ENCODE measurements at places on chromosomes 12 and 14.

DNA sequence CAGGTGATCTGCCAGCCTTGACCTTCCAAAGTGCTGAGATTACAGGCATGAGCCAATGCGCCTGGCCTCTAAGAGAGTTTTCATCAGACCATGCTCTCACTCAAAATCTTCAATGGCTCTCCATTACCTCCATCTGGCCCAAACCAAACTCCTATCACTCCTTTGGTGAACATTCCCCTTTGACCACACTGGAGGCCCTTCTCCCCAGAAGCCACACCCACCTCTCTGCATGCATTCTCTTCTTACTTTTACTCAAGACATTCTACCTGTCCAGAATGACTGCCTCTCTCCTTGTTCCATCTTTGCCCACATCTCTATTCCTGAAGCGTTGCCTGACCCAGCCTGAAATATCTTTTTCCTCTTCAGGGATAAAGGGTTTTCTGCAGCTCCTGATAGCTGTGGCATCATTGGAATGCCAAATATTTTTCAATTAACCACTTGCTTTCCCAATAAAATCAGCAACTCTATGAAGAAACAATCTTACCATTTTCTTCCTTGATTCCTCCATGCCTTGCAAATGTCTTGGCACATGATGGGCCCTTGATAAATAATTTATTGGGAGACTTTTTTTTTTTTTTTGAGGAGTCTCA is 15.5 kb downstream of the PLEK2 start:
- no peak for DNase-seq

DNA sequence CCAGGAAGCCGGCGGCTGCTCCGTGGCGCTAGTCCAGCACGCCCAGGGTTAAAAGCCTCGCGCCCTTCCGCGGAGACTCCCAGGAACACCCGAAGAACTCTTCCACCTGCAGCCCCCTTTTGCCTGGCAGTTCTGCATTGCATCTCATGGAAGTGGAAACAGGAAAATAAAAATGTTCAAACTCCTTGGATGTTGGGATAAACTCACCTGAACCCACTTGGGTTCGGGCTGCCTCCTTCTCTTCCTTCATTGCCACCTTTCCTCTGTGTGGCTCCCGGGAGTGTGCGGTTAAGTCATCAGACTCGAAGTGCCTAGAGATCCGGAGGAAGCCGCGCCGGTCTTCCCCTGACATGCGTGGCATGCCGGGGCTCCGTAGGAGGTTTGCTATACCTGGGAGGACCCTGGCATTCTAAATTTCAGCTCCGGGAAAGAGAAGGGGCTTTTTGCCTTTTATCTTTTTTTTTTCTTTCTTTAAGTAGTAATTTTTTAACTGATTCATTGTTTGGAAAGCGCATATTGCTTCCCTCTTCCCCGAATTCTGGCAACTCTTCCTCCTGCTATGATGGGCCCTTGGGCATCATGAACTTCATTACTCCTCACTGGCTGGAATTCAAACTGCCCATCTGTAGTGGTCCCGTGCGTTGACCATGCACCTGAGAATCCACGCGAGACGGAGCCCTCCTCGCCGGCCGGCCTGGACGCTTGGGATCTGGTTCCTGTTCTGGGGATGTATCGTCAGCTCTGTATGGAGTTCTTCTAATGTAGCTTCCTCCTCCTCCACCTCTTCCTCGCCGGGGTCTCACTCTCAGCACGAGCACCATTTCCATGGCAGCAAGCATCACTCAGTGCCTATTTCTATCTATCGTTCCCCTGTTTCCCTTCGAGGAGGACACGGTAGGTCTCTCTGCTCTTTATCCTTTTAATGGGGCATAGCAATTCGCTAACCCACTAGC is 931.4 kb downstream of the DIO2 start:
- DNase-seq = no peak

DNA sequence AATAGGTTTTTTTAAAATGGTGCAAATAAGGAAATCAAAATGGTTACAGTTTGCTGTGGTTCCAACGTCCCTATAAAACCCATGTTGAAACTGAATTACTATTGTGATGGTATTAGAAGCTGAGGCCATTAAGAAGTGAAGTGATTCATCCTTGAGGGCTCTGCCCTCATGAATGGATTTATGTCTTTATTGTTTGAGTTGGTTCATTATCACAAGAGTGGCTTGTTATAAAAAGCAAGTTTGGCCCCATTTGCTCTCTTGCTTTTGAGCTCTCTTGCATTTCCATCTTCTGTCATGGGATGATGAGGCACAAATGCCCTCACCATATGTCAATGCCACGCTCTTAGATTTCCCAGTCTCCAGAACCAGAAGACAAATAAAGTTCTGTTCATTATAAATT is 62.3 kb downstream of the PRKD1 start:
- no peak for DNase-seq

- DNase-seq = no peak
These were observed 15.0 kb downstream of the CCND2 start for GRCh38 chr12:4288296-4289131.

DNA sequence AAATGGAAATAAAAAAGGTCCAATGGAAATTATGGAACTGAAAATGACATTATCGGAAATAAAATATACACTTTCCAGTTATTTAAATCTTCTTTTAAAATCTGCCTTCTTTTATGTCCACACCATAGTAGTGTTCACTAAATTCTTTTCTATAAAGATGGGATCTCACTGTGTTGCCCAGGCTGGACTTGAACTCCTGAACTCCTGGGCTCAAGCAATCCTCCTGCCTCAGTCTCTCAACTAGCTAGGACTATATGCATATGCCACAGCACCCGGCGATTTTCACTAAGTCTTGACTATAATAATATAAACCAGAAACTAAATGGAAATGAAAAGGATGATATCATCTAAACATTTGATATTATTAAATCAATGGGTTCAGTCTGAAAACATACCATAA is 188.4 kb downstream of the MED13L start:
- no peak for DNase-seq

- no peak for DNase-seq
These were observed 244.8 kb downstream of the TMTC2 start for GRCh38 chr12:82931349-82932116.

DNA sequence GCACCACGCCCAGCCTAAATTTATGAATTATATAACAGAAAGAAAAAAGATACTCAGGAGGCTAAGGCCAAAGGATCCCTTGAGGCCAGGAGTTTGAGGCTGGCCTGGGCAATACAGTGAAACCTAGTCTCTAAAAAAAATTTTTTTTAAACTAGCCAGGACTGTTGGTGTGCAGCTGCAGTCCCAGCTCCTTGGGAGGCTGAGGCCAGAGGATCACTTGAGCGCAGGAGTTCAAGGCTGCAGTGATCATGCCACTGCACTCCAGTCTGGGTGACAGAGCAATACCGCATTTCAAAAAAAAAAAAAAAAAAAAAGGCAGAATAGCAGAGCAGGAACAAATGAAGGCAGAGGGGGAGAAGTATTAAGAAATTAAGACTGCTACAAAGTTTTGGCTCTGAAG is 2.6 kb upstream of the PSMA6 start:
- no peak for DNase-seq

DNA sequence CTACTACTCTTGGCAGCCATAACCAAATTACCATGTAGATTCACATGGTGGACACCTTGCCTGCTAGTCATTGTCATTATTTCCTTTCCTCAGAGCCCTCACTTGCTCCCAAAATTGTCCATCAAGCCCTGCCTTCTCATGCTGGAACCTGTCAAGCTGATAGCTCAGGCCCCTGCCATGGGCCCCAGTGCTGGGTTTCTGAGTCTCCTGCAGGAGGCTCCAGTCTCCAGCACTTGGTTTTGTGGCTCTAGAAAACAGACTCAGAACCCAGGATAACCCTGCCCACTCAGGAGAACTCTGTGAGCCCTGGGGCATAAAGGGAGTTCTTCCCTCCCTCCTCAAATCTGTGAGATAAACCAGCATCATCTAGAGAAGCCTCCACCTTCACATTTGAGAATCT is 10.8 kb downstream of the KRT71 start:
- DNase-seq = no peak

DNA sequence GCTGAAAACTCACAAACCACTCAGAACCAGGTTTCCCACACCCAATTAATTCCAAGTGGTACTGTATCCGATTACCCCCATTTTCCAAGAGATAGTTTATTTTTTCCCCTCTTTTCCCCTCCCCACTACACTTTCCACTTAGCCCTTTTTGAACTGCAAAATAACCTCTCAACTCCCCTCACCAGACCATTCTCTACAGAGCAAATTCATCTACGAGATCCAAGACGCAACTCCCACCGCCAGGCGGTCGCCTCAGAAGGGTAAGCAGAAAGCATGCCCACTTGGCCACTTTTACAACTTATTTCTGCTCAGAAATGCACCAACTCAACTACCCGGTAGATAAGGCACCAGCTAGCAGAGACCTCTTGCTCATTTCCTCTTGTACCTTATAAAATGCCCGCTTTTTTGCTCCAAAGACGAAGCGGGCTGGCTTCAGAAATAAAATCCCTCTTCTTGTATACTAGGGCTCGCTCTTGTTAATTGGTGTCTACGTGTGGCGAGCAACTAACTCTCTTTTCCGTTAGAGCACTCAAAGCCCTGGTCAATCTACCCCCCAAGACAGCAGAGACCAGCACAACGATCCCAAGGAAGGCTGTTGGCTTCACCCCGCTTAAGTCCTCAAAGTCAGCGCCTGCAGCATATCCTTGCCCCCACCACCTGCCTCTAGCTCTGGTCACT is 910 bp upstream of the SRP54 start:
- DNase-seq = peak; percentile 56

DNA sequence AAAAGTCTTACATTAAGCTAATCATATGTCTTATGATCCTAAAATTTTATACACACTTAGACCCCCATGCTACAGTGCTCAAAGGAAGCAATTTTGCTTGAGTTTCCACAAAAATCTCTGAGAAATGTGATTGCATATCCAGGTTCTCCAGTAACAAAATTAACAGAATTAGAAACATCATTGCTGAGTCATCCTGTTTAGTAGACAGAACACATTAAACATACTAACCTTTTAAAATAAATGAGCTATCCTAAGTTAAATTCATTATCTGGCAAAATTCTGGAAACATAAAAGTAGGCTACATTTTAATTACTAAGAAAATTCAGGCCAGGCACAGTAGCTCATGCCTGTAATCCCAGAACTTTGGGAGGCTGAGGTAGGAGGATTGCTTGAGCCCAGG is 94.7 kb downstream of the DENND5B start:
- no peak for DNase-seq

- peak; percentile 52 for DNase-seq
These were observed 82.6 kb upstream of the GTF2A1 start for GRCh38 chr14:81303258-81303935.

GRCh38 chr12:74424778-74425177 is 112.9 kb upstream of the ATXN7L3B start:
- DNase-seq = no peak

DNA sequence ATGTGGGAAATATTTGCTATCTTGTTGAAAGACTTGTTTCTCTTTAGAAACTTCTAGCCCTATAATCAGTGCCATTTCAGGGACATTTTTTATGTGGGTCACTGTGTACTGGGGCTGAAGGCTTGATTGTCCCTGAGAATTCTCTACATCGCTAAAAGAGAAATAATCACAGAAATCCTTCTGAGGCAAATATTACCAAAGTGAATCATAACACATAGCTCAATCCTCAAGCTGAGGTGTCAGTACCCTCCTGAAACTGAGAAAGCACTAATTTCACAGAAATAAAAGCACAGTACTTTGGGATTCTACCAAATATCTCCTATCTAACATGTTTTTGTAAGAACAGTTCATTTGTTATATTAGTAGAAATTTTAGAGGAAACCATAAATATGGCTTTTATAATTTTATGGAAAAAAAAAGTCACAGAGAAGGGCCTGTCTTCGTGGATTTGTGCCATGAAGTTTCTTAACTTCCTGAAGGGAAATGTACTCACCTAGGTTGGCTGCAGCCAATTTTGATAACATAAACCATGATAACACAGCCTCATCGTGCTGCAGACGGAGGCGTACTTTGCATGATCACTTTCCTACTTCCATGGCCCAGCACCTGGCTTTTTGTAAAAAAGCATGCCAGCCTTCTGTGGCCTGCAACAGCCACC is 163.7 kb upstream of the HIF1A start:
- DNase-seq = no peak

DNA sequence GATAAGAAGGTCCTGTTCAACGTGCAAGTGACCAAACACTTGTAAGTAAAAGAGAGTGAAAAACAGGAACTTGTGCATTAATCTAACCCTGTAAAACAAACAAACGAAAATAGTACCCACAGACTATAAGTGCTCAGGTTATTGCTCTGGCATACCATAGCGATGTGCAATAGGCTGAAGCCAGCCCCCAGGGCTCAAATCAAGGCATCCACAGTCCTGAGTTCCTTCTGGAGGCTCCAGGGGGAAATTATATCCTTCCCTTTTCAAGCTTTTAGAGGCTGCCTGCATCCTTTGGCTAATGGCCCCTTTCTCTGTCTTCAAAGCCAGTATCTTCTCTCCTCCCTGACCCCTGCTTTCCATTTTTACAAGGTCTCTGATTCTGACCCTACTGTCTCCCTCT is 8.1 kb upstream of the CMAS start:
- no peak for DNase-seq

- peak; percentile 22 for DNase-seq
These were observed 41.2 kb downstream of the DGLUCY start for GRCh38 chr14:91154851-91155625.

DNA sequence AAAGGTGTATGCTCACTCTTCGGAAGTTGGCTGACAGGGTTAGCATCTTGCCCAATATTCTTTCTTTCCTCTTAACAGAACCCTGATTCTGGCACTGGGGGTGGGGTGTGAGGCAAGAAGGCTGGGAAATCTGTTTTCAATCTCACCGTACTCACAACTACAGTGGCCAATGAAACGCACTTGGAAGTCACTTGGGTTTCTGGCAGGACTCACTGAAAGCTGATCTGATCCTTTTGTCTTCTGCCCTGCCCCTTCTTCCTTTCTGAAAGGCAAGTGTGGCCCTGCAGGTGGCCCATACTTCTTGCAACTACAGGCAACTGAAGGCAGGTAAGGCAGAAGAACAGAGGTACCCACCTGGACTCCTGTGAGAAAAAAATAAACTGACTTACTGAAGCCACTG is 106.9 kb downstream of the STXBP6 start:
- no peak for DNase-seq

DNA sequence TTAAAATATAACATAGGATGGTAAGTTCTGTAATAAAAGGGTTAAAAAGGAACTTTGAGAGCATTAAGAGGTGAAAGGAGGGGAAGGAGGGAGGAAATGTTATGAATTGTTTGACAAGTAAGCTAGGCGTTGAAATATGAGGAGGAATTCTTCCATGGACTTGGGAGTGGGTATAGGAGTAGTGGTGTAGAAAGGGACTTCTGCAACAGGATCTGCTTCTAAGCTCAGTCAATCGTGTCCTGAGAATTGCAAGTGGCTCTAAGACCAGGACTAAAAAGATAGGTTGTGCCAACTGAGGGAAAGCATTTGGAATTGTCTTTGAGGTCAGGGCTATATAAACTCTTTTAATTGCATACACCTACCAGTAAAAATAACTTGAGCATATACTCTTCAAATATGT is 74.1 kb upstream of the SLC38A2 start:
- DNase-seq = no peak

DNA sequence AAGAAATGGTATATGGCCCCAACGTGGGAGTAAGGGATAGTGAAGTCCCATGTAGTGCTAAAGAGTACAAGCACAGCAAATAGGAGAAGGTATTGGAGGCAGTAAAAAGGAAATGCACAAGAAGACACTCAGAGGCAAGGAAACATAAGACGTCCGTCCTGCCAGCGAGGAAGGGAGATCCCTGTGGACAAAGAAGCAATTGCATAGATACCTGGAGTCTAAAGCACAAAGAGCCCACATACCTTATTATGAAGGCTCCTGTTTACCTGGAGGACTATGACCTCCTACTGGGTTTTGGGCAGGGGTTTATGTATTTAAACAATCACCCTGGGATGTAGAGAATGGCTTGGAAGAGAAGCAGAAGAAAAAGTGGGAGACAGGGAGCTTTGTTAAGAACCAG is 341.2 kb upstream of the DCN start:
- DNase-seq = no peak

GRCh38 chr12:50101663-50102062 is 2.1 kb upstream of the GPD1 start:
- DNase-seq = no peak
